Urinary bladder (tissue), 4 donors: ENCODE measurements at places on chromosomes 5 and 9.

- DNase-seq = no peak
Measured at GRCh38 chr5:137145721-137146120, 353.4 kb downstream of the SPOCK1 start.

GRCh38 chr9:21255538-21256212 is 15.9 kb upstream of the IFNA14 start:
- no peak for DNase-seq

DNA sequence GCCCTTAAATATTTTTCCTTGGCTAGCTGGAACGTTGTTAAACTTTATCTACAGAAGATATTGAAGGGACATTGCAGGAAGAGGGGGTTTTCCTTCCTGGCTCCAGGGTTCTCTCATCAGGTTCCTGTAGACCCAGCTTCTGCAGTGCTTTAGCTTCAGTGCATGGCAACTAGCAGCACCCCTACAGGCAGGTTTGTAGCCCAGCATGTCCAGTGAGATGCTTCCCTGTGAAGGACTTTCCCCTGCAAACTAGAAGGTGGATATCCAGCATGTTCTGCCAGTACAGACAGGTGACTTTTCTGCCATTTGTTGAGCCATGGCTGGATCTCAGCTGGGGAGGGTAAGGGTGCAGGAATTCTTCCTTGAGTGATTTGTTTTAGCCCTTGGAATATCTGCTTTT is 10.4 kb downstream of the CCL28 start:
- DNase-seq = no peak

- DNase-seq = no peak
Measured at GRCh38 chr9:113886026-113886369, 9.9 kb downstream of the ZNF618 start.

- DNase-seq = no peak
Measured at GRCh38 chr9:8542537-8542936, 743.0 kb upstream of the DMAC1 start.

GRCh38 chr9:123401879-123402513 is 46.0 kb downstream of the CRB2 start:
- no peak for DNase-seq

GRCh38 chr5:132813599-132814502 is 749 bp downstream of the SOWAHA start:
- DNase-seq = no peak

DNA sequence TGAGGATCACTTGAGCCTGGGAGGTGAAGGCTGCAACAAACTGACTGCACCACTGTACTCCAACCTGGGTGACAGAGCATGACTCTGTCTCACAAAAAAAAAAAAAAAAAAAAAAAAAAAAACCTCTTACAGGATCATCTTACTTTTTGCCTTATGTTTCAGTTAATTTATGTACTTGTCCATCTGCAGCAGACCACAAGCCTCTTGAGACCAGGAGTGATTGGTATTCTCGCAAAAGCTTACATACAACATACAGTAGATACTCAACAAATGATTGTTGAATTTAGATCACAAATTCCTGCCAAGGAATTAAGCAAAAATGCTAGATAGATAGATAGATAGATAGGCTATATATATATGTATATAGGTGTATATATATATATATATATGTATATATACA is 12.4 kb downstream of the CEMIP2 start:
- no peak for DNase-seq

- DNase-seq = no peak
Measured at GRCh38 chr5:18653216-18653752, 1019.0 kb downstream of the TAF11L14 start.

- peak; percentile 40 for DNase-seq
Measured at GRCh38 chr5:112757468-112758208, 20.0 kb downstream of the APC start.

DNA sequence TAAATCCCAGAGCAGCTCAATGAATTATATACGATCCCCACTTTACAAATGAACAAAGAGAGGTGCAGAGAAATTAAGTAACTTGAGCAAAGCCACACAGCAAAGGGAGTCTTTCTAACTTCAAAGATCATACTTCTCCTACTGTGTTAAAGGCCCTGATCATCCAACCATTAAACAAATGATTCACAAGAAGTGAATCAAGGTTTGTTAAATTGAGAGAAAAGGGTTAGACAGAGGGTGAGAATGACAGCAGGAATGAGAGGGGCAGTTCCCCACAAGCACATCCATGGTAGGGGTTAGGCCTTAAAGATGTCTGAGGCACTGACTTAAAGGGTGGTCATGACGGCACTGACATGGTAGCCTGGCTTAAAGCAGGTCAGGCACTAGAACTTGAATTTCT is 10.7 kb downstream of the IDNK start:
- DNase-seq = no peak

DNA sequence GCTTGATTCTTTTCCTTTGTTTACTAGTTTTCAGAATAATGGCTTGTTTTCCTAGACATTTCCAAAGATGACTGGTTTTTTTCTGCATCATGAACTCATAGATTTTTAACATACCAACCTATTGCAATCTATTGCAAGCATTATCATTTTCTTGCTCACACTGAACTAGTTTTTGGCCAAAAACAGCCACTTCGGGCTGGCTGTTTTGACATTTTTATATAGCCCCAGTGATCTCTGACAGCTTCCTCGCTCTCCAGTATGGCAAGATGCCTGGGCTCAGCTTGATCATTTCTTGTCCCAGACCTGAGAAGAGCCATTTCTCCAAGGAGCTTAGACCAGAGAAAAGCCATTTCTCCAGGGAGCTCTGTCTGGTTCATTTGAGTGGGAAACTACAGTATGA is 94.3 kb upstream of the MAMDC2 start:
- no peak for DNase-seq

DNA sequence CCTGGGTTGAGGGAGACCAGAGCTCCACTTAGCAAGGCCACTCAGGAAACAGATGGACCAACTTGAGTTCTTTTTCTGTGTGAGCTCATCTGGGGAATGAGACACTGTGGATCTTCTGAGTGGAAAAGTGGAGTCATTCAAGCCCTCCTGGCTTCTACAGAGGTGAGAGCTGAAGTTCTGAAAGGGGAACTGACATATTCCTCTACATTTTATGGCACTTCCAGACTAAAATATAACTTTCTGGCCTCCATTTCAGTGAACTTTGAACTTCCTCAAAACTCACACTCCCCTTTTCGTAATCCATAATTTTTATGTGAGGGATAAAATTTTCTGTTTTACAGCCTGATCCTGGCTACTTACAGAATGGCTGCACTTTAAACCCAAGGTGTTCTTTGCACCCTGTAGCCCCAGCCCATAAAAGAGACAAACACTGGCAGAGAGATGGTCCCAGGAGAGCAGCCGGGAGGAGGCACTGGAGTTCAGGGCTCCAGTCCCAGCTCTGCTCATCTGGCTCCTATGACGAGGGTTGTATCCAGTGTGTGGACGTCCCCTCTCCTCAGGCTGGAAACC is 10.8 kb downstream of the SPAAR start:
- DNase-seq = no peak

GRCh38 chr9:133237035-133237731 is 28.1 kb upstream of the OBP2B start:
- DNase-seq = no peak

DNA sequence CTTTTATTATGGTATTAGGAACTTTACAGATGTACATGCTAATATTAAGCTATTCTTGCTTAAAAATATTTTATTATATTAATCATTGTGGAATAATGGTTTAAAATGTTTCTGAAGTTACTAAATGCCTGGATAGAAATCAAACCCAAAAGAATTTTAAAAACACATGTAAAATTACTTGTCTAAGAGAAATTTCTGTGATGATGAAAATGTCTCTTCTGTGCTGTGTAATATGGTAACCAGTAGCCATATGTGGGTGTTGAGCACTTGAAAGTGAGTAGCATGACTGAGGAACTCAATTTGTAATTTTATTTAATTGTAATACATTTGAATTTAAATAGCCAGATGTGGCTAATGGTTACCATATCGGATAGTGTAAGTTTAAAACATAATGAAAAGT is 66.7 kb upstream of the HSPB3 start:
- DNase-seq = no peak

- DNase-seq = no peak
Measured at GRCh38 chr5:180720486-180720885, 19.4 kb downstream of the OR2Y1 start.

- DNase-seq = no peak
Measured at GRCh38 chr5:5353681-5354080, 68.8 kb upstream of the ICE1 start.

GRCh38 chr5:34657274-34657921 is 1.3 kb downstream of the RAI14 start:
- DNase-seq = no peak

DNA sequence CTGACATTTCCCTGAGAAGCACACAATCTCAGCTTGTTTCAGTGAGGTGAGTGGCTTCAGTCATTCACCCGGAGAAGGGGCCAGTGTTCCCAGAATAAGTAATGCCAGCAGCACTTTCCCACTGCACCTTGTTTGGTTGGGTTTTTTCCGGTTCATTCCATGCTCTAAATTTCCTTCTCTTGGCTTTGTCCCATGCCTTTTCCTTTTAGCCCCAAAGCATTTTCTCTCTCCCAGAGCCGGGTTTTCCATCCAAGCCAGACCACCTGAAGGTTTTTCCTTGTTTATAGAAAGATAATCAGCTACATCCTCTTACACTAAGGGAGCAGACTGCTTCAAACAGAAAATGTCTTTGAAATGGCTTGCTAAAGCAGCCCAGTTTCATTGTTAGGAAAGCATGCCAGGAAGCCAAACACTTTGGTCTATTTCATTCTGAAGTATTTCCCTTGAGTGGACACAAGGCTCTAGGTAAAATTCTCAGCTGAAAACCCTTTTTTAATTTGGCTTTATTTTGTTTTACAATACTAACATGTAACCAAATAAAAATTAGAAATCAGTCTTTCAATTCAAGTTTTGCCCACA is 501.6 kb downstream of the DTWD2 start:
- DNase-seq = no peak

- DNase-seq = no peak
Measured at GRCh38 chr5:128212191-128212806, 128.7 kb downstream of the SLC12A2 start.

DNA sequence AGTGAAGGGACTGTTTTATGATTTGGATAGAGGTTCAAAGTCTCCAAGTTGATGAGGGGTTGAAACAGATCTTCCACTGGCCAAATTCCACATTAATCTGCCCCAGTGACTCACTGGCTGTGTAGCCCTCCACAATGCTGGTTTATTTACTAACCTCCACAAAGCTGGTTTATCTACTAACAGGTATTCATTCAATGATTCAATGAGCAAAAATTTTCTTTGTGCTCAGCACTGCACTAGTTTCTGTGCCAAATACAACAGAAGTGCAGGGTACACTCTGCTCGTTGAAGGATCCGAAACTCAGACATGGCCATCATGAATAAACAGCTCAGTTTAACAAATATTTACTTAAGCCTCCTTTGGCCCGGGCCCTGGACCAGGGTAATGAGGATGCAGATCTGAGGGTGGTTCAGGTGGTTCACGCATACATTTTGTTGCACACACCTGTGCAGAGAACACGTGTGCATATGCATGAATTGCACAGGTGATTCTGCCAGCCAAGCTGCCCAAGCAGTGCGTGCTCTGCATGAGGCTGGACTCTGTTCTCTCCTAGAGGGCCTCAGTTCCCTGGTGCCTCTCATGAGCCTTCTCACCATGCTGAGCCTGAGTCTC is 71.0 kb downstream of the SH3PXD2B start:
- DNase-seq = no peak

- no peak for DNase-seq
Measured at GRCh38 chr9:116629634-116630033, 57.5 kb upstream of the TRIM32 start.

GRCh38 chr9:6845880-6846279 is 88.1 kb downstream of the KDM4C start:
- no peak for DNase-seq

DNA sequence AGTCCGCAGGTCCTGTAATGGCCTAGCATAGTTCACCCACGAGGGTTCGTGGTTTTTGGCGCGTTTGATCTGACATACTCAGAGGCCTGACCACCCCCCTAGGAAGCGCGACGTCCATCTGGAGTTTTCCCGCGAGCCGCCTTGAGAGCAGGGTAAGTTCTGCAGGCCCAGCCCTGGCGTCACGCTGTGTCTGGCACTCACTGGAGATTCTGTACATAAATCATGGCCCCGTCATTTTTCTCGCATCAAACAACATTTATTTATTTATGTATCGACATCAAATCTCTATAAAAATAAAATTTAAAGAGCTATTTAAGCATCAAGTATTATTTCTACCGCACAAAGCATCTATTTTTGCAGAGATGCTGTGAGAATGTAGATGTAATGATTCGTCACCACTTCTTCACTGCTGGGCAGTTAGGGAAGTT is 437 bp upstream of the TRIM41 start:
- no peak for DNase-seq

DNA sequence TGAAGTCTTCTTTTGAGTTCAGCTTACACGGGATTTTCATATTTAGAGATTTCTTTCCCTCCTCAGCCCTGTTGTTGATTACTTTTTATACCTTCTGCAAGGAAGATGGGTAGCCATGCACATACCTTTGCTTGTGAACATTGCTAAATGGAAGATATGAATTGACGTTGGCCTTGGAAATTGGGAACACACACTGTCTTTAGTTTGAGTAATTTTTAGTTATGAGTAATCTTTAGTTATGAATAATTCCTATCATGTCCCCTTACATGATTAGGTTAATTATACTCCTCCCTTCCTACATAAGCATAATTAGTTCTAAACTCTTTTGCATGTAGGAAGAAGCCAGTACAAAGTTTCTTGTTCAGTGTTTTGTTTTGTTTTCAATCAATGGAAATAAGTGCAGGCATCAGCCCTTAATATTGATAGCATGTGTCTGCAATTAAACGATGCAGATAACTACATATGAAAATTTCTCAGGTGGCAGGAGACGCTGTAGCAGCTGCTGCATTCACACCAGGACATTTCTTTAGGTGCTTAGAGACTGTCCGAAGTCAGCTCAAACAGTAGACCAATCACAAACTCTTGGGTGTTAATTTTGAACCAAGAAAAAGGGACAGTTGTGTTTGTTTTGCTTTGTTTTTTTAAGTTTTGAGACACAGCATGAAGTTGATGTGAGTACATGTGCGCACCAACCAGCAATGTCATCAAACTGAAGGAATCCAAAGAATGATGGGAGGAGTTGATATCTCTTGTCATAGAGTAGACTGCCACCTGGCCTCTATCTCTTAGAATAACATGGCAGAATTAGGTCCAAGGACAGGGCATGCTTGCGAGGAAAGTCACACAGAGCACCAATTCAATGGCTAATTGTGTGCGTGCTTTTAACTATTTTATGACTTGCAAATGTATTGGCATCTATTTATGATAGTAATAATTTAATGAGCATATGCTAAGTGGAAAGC is 51.4 kb downstream of the SMARCA2 start:
- no peak for DNase-seq

GRCh38 chr5:97501965-97502305 is 318.9 kb upstream of the RIOK2 start:
- no peak for DNase-seq

GRCh38 chr9:14348123-14348372 is 34.1 kb upstream of the NFIB start:
- DNase-seq = no peak
